EH (cell line): ENCODE measurements at places on chromosomes 7 and 10.

DNA sequence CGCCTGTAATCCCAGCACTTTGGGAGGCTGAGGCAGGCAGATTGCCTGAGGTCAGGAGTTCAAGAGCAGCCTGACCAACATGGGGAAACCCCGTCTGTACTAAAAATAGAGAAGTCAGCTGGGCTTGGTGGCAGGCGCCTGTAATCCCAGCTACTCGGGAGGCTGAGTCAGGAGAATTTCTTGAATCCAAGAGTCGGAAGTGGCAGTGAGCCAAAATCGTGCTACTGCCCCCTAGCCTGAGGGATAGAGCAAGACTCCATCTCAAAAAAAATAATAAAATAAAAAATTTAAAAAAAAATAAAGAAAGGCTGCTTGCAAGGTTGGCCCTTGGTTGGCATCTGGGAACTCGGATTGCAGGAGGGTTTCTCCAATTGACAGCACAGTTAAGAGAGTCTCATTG, 221.6 kb downstream of the DGKI start:
- no peak for DNase-seq

DNA sequence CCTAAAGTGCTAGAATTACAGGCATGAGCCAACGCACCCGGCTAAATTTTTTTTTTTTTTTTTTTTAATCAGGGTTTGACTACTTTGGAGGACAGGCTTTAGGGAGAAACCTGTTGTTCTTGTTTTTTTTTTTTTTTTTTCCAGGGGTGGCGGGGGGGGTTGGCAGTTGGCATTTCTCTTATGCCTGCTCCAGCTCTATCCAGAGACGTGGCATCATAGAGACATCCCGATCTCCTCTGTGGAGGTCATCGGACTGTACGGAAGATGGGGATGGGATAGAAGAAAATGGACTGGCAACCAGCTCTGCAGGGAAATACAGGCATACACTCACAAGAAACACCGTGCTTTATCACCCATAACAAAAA, 130.8 kb downstream of the PRPF18 start:
- DNase-seq: no peak

DNA sequence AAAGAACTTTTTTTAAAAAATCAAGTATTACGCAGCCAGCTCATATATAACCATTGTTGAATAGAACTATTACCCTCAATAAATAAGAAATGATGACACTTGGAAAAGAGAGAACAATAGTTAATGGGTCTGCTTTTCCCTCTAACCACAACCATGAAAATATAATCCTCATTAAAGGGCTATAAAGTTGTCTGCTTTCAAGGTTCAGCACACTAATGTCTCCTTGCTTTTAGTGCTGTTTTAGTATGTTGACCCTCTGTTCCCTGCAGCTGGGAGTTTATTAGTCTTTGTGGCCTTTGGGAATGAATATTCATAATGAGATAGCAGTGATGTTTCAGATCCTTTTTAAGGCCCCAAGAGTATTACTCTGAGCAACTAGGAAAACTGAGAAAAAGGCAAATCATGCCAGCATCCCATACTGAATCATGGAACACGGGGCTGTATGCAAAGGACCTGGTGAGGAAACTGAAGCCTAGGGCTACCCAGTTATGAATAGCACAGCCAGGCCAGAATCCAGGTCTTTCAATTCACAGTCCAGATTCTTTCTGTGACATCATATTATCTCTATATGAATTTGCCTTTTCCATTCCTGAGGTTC, 332.0 kb upstream of the LRGUK start:
- DNase-seq: peak; percentile 11

DNA sequence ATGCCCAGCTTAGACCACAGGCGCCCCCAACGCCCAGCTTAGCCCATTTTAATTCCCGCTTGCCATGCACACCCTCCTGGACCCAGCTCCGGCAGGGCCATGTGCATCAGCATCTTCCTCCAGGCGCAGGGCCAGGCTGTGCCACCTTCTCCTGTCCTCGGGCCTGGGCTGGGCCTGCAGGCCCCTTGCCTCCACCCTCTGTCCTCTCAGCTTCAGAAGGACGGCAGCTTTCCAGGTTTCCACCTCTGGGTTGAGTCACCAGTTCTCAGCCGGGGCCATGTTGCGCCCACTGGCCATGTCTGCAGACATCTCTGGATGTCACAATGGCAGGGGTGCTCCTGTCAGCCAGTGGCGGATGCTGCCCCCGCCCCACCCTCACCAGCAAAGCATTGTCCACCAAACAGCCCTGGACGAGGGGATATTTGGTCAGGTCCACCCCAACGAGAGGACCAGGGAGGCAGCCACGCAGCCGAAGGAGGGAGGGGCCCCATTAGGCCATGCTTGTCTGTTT, 59.1 kb upstream of the NKX6-2 start:
- DNase-seq: no peak

DNA sequence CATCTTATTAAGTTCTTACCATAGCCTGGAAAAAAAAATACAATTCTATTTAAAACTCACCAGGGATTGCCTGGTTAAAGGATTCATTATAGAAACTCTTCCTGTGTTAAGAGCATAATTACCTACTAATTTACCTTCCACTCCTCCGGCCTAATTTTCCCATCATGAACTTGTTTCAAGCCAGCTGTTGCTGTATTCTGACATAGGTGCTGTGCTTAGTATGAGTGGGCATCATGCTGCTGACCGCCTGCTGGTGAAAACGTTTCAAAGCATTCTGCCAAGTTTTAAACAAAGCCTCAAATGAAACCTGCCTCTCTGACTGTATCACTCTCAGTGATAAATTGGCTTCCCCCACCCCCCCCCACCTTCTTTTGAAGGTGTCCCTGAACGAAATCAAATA, 47.8 kb upstream of the KCNMA1 start:
- no peak for DNase-seq

- peak; percentile 16 for DNase-seq
These were observed 219.3 kb upstream of the MKLN1 start for GRCh38 chr7:131108212-131108940.

DNA sequence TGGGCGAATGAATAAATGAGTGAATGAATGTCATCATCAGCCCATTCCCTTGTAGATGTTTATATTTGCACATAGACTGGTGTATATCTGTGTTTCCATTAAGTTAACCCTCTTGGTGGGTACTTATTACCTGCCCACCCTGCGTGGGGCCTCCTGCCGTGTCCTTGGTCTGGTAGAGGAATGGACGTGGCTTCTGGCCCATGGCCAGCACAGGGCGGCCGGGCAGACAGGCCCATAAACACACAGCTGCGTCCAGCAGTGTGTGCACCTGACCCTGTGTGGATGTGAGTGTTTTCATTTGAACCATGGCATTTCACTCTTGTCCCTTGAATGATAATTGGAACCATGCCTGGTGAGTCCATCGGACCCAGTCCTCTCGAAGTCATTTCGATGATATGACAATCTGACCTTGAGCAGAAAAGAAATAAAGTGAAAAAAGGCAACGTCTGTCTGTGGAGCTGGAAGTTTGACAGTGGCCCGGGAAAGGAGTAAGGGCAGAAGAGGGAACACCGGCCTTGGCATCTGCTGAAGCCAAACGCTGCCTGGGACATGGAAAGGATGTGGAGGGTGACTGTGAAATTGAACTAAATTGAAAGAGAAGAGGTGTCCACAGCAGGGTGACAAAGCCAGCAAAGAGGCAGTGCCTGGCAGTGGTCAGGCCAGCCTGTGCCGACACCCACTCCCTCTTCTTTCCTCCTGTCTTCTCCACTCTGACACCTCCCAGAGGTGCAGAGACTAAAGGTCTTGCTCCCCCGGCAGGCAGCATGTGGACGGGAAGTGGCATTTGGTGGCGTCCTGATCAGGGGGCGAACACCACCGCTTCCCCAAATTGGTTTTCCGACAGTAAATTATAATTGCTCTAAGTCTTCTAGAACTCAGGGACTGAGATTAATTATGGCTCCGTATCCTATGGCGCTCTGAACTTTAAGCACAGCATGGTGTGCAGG, 199.0 kb upstream of the ZMIZ1 start:
- no peak for DNase-seq

- DNase-seq: peak; percentile 73
These were observed 21.0 kb upstream of the ABI1 start for GRCh38 chr10:26881600-26882331.

- DNase-seq: no peak
These were observed 9.0 kb upstream of the GPR141 start for GRCh38 chr7:37674531-37674930.

- no peak for DNase-seq
These were observed 108.4 kb downstream of the MKI67 start for GRCh38 chr10:128017822-128018221.

DNA sequence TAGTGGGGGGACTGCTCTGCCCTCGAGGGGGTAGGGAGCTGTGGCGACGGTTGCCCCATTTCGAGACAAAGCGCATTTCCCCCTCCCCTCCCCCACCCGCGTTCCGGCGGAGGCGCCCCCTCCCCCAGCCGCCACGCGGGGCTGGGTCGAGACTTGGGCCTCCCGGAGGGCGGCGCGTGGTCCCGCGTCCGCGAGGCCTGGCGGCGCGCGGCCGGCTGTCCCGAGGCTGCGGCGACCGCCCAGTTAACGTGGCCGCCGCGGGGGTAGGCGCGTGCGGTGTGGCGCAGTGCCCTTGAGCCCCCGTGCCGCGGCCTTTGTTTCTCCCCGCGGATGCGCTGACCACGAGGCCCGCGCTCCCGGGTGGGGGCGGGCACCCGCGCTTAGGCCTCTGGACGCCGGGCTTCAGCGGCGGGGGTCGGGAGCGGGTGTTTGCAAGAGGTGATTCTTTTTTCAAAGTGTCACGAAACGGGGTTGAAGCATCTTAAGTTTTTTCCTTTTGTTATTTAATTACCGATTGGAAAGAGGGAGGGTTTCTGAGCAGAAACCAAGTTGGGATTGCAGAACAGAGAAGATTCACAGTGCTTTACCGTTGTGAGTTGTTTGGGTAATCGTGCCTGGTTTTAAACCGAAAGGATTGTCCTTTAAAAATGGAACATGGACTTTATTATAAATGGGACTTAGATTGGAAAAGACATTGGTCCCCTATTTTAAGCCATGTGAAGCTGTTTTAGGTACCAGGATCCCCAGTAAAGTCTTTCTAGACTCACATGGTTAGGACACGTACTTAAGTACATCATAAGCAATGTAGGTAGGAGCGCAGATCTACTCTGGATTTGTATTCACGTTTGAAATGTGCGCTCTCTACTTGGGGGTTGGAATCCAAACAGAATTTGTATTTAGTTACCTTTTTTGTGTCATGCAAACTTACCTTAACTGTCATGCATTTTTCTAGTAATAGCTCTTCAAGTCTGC, 760 bp downstream of the CBX3 start:
- peak; percentile 52 for DNase-seq

DNA sequence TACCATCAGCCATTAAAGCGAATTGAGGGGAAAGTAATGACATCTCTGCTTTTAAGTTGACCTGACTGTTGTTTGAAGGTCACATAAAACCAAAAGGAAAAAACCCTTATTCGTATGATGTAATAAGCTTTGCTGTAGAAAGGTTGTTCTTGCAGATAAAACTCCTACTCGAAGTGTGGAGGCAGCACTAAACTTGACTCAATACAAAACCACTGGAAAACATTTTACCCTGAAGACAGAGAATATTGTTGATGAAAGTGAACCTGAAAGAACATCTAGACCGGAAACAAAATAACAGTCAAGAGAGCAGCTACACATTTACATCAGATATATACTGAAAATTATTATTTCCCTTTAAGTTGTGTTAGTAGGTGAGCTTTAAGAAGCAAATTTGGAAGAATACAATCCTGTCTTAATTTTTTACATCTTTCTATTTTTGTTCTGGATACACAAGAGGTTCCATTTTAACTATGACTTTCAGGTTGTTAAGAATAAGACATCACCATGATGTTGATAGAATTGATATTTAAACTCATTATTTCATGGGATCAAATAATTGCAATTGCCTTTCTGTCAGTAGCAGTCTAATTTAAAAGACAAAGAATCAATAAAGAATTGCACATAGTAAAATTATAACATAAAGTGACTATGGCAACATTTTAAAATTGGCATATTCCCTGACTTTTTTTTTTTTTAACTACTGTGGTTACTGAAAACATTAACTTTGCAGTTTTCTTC, 6.4 kb downstream of the ETV1 start:
- DNase-seq: no peak

DNA sequence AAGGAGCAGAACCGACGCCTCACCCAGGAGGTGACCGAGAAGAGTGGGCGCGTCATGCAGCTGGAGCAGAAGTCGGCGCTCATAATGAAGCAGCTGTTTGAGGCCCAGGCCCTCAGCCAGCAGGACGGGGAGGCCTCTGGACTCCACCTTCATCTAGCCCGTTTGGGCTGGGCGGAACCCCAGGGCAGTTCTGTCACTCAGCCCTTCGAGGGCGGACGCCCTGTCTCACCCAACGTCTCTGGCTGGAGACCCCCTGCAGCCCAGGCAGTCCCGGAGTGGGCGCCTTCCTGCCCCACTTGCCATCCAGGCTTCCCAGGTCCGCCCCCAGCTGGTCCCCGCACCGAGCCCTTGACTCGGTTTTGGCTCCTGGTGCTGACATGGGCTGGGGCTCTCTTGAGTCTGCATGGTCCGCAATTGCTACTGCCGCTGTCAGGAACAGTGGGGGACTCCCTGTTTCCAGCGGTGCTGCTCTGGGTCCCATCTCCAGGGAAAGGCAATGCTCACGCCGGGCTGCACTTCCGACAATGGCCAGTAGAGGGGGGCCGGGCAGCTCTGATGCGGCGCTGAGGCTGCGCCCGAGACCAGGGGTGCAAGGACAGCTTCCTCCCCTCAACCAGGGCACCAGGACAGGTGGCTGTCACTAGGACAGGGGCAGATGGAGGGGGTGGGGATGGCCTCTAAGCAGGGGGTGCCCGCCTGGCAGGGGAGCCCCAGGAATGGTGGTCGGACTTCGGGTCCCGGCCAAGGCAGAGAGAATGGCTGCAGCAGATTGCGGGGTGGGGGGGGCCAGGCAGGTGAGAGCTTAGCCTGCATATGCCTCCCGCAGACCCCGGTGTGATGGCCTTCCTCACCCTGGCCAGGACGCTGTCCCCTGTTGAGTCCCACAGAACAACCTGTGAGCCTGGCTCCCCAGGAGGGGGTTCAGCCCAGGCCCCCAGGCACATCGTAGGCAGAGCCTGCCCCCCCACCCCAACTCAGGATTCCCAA, 71.2 kb upstream of the KCTD7 start:
- DNase-seq: peak; percentile 54

DNA sequence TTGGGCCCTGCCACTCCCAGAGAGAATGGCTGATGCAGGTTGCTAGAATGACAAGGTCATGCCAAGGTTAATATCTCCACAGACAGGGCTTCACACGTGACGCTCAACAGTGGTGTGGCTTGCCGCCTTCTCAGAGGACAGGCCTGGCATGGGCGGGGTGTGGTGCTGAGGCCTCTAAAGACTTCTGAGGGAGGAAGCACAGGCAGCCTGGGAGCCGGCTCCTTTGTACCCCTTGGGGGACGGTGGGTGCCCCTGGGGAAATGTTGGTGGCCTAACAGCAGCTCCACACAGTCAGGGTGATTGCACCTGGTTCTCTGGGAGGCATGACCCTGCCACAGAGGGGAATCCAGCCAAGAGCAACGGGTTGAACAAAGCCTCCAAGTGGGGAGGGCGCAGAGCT, 115.1 kb downstream of the PKD1L1 start:
- no peak for DNase-seq
